NB4 (cell line): ENCODE measurements at places on chromosomes 3 and 15.

GRCh38 chr3:3772338-3772737 is 26.9 kb upstream of the LRRN1 start:
- no peak for DNase-seq

- DNase-seq, result no peak
These were observed 65.3 kb downstream of the LRCH3 start for GRCh38 chr3:197856199-197856816.

DNA sequence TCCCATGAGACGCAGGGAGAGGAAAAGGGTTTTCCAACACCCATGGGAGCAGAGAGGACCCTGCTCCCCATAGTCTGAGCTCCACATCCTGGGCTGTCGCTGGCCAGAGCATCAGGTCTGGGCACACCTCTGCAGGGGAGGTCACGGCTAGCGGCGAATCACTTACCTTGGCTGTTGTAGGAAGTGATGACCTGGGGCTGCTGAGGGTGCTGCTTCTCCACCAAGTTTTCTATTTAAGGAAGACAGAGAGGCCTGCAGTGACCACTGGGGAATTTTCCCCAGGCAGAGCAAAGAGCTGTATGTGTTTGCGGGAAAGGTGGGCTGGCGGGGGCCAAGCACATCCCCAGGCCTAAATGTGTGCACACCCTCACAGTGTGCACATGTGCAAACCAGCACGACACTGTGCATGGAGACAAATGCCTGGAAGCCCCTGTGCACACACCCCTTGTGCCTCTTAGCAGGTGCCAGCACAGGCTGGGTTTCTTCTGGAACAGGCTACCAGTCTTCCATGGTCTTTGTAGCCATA is 7.6 kb downstream of the KY start:
- no peak for DNase-seq

GRCh38 chr15:57028176-57028575 is 109.7 kb downstream of the TCF12 start:
- no peak for DNase-seq
